ENCODE measurements at places on chromosomes 6 and 20. TPM values are rescaled to one million over a fixed set of nuclear protein-coding genes. Genes with fewer than 3 reads are reported as not detected.

- no peak for DNase-seq
These were observed 539.2 kb downstream of the GRIK2 start for GRCh38 chr6:101932704-101933103.

- DNase-seq: no peak
These were observed 553.4 kb upstream of the EPHA7 start for GRCh38 chr6:93972791-93973190.

DNA sequence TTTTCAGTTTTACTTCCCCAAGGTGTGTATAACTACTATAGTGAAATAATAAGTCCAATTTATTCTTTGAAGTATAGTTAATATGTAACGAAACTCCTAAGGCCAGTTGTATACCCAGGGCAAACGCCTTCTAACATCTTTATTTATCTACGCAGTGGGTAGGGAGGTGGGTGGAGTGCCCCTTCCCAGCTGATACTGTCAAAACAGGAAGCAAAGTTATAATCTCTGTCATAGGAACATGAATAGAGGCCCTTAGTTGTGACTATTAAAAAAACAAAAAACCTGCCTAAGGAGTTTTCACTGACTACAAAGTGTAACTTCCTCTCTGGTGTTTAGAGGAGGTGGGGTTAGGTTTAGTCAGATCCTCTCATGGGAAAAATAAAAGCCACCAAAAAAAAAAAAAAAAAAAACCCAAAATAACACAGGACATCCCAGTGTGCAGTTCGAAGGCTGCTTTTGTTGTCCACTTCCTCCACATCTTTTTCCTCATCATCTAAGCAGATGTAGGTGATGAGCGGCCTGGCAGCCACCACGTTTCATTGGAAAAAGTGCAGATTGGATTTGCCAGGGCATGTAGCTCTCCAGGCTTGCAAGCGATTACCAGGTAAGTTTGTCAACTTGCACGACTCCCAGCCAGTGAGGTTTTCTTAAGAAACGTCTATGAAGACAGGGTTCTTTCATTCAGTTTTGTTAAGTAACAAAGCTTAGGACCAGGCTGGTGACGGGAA is 58.7 kb downstream of the UTRN start:
- DNase-seq: no peak

DNA sequence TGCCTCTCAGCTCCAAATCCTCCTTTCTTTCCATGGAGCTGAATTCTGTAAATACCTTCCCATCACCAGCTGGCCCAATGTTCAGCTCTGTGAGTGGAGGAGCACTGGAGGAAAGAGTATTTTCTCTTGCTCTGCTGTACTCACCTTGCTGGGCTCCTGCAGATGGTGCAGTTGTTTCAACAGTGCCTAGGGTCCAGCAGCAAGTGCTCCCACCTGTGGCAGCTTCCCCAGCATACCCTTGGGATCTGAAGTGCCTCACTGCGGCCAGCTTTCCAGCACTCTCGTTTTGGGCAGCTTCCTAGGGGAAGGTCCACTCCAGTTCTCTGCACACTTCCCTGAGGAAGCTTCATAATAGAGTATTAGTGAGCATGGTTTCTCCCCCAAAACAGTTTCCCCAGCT is 170.9 kb downstream of the ARHGAP18 start:
- no peak for DNase-seq

DNA sequence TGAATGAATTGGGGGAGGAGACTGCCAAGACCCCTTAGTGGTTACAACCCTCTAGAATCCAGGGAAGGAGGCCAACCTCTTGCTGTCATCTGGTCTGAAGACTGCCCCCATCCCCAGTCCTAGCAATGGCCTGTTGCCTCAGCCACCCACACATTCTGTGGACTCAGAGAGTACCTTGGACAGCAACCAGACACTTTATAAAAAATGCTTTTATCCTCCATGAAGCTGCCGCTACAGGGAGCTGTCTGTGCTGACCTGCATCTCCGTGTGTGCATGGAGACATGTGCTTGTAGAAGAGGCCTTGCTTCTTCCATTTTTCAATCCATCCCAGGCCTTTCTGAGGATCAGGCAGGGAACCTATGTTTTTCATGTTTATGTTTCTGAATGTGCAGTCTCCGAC is 15.2 kb downstream of the CDH22 start:
- DNase-seq: no peak

DNA sequence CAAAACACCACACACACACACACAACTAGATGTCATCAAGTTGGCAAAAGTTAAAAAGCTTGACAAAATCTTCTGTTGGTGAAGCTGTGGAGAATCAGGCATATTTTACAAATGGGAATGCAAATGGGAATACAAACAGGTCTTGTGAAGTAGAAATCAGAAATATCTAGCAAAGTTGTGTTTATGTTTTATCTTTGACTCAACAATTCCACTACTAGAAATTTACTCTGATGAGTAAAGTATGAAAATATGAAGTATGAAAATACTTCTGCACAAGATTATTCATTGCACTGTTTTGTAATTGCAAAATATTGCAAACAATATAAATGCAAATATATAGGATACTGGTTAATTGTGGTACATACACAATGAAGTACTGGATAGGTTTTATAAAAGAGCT is 1166.0 kb upstream of the GJE1 start:
- no peak for DNase-seq

DNA sequence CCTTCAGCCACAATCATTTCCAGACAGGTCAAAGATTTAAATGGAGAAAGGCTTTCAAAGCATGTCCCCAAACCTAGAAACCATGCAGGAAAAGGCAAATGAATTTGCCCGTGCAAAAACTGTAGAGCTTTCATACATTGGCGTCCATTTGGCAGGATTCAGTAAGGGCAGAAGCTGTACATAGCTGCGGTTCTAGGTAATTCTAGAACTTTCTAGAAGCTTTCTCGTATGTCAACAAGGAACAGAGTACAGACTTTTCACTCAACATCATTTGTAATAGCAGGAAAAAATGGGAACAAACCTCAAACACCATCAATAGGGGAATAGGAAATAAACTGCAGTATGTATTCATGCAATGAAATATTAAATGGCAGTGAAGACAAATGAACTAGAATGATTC is 11.1 kb upstream of the MAPK13 start:
- DNase-seq: no peak

DNA sequence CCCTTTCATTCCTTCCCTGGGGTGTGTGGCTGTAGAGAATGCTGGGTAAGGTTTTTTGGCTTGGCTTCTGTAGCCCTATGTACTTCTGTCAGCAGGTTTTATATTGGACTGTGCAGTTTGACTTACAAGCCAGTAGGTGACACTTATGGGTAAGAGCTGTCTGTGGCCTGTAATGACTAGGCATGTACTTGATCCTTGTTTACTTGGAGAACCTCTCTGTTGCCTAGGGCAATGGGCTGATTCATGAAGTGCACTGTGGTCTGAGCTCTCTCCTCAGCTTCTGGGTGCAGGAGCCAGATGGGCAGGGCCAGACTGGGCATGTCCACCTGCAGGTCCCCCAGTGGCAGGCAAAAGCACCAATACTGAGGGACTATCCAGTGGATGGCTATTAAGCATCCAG is 544.6 kb downstream of the ADGRB3 start:
- no peak for DNase-seq

DNA sequence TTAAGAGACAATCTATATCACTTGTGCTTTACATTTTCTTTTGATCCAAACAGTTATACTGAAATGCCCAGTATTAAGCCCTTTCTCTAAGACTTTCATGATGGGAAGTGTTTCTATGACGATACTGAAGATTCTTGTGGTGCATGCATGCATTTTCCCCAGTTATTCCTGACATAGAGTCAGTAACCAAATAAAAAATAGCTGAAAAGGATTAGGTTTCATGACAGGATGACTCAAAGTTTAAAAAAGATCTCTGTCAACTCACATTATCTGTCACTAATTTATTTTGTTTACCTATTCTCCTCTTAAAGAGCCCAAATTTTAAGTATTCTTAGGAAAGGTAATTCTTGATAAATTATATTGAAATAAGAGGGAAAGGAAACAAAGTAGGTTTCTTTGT is 98.4 kb downstream of the SESN1 start:
- DNase-seq: no peak

- peak; percentile 57 for DNase-seq
These were observed 31.4 kb downstream of the RPP40 start for GRCh38 chr6:4972438-4972837.

The EYA2 gene
- total RNA-seq: not detected

- DNase-seq: no peak
These were observed 274.7 kb downstream of the CDKAL1 start for GRCh38 chr6:20808924-20809323.

- DNase-seq: no peak
These were observed 113.5 kb upstream of the SNX9 start for GRCh38 chr6:157709555-157709954.

The RHAG gene
- total RNA-seq: not detected
